ENCODE measurements at places on chromosomes 11 and 22.

- peak; percentile 63 for DNase-seq
Measured at GRCh38 chr11:88552379-88553062, 215.0 kb upstream of the CTSC start.

DNA sequence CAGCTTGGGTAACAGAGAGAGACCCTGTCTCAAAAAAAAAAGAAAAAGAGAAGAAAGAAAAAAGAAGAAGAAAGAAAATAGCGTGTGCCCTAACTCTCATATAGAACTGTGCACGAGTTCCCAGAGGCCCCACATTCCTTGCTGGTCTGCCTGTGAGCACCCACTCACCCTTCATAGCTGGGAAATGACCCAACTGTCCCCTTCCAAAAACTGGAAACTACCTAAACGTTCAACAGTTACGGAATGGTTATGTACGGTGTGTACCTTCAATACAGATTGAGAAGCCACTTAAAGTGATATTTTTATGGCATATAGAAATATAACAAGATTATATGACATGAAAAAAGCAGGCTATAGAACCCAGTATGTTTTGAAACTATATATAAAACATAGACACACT lies 82.0 kb downstream of the PARVA start:
- no peak for DNase-seq

GRCh38 chr11:113188371-113188834 lies 126.0 kb upstream of the TTC12 start:
- no peak for DNase-seq

DNA sequence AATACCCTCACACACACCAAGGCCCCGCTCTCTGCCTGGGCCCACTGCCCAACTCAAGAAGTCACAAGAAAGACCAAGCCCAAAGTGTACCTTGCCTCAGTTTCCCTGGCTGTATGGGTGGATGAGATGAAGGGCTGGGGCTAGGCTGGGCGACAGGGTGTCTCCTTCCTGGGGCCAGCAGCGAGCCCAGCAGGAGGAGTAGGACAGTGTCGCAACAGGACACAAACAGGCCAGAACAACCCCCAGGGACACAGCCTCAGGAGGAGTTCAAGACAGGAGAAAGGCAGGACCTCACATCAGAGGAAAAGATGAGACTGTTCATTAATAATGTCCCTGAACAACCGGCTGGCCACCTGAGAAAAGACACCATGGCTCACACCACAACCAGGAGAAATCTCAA lies 13.3 kb downstream of the CSNK1E start:
- no peak for DNase-seq

DNA sequence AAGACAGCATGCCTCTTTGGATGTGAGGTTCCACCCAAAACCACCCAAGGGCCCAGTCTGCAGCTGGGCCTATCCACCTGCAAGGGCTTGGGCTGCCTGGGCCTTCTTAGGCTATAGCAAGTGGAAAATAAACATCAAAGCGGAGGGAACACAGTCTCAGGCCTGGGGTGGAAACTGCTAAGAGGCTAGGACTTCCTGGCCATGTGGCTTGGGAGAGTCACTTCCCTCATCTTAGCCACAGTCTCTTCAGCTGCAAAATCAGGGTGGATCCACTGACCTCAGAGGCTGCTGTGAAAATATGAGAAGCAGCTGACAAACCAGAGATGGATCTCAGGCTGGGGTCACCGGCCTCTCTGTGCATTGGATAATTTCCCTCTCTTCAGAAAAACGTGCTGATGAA lies 30.6 kb upstream of the TFIP11 start:
- DNase-seq = peak; percentile 57

GRCh38 chr22:46619240-46619829 lies 851 bp upstream of the GRAMD4 start:
- peak; percentile 44 for DNase-seq

GRCh38 chr11:78737301-78737700 lies 162.6 kb upstream of the NARS2 start:
- DNase-seq = no peak

GRCh38 chr22:36286096-36286957 lies 33.4 kb downstream of the APOL1 start:
- peak; percentile 88 for DNase-seq

DNA sequence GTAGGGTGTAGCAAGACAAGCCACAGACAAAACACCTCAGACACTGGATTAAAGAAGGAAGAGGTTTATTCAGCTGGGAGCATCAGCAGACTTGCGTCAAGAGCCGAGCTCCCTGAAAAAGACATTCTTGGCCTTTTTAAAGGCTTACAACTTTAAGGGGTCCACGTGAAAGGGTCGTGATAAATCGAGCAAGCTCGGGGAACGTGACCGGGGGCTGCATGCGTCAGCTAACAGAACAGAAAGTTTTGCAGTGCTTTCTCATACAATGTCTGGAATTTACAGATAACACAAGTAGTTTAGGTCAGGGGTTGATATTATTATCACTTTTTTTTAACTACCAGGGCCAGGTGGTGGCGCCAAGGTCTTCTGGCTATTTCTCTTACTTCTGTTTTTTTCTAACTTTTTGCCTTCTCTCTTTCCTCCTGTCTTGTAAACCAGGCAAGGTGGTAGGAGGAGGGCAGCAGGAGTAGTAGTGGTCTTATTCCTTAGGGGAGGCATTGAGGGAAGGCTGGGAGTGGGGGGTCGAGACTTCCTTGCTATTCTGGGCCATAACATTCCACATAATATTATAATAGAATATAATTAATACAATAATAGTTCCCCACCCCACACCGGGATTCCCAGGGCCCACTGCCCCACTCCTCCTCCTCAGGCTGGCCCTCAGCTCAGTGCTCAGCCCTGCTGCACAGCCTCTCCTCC lies 587 bp upstream of the ALDH3B1 start:
- peak; percentile 78 for DNase-seq

DNA sequence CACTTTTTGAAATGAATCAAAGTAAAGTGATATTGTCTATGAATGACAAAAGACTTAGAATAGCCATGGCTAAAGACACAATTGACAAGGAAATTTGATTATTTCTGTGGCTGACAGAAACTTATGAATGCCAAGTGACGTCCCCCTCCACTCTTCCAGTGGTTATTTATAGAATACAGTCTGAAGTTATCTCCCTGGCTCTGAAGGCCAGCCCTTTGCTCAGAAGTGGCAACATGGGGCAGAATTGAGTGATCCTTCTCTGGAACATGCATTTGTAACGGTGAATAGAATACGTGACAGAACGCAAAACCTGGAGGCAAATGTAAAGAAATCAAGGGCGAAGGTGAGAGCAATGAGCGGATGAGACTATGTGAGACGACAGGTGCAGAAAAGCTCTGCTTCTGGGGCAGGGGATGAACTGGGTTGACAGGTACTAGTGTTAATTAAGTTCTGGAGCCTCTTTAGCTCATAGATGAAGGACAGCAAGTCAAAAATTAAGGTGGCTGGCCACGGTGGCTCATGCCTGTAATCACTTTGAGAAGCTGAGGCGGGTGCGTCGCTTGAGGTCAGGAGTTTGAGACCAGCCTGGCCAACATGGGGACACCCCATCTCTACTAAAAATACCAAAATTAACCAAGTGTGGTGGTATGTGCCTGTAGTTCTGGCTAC lies 585.7 kb upstream of the B3GAT1 start:
- no peak for DNase-seq
